ENCODE measurements at places on chromosomes 11 and 22. TPM values are rescaled to one million over a fixed set of nuclear protein-coding genes. Genes with fewer than 3 reads are reported as not detected.

- H3K36me3 ChIP-seq = no peaks in the 10 kb centered on the region
- no peaks in the 10 kb centered on the region for H3K27me3 ChIP-seq
- no peaks in the 10 kb centered on the region for H3K4me1 ChIP-seq
- DNase-seq = no peak
- no peak overlapping the region for H3K27ac ChIP-seq
Measured at GRCh38 chr11:81004576-81004975, 1563.7 kb upstream of the TENM4 start.

DNA sequence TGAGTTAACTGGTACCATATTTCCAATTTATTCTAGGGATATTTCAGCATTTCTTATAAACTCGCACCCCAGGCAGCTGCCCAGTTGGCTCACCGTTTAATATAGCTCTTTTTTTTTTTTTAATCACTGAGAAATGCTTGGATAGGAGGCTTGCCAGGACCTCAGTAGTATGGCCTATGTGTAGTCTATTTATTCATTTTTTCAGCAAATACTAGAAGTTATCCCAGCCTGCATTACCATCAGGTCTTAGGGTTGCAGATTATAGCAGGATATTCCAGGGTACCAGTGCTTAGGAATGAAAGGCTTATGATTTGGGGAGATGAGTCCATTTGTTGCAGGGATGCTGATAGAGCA lies 26.6 kb downstream of the PARVA start:
- H3K4me3 ChIP-seq = no peak overlapping the region
- H3K36me3 ChIP-seq = no peaks in the 10 kb centered on the region
- no peaks in the 10 kb centered on the region for H3K4me1 ChIP-seq
- H3K27me3 ChIP-seq = no peaks in the 10 kb centered on the region

KIRREL3 gene
- total RNA-seq = not detected

- H3K4me3 ChIP-seq = no peak overlapping the region
- no peak for DNase-seq
- no peaks in the 10 kb centered on the region for H3K4me1 ChIP-seq
- H3K27me3 ChIP-seq = no peaks in the 10 kb centered on the region
- no peaks in the 10 kb centered on the region for H3K36me3 ChIP-seq
Measured at GRCh38 chr11:87187076-87187475, 149.3 kb downstream of the TMEM135 start.

CYB5R2 gene
- 5.2 TPM for total RNA-seq

- H3K27ac ChIP-seq = no peak overlapping the region
- H3K4me1 ChIP-seq = peaks cover 10% of the 10 kb centered on the region
- no peak for DNase-seq
Measured at GRCh38 chr11:69401715-69402114, 79.7 kb upstream of the LINC01488 start.

GRCh38 chr11:236774-237767 lies at the start of gene PSMD13:
Gene PSMD13 (plus strand): TSS chr11:236976. CDS start chr11:237050, 74 bp downstream.
- H3K36me3 ChIP-seq = peaks cover 30% of the 10 kb centered on the region
- no peaks in the 10 kb centered on the region for H3K27me3 ChIP-seq
- DNase-seq = peak; percentile 91
- H3K4me3 ChIP-seq = peak within 1 kb of the TSS; percentile 96

DNA sequence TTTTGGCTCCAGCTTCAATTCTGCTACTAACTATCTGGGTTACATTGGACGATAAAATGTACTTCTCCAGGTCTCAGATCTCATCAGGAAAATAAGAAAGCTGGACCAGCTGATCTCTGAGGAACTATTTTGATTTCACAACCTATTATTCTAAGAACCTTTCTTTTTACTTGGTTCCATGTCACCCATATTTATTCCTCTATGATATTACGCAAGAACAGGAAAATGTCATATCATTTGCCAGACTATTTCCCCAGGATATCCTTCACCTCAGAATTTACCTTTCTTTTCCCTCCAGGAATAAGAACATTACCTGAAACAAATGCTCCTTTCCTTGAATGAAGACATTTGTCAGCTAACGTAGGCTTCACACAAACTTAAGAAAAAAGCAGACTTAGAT lies 387.5 kb upstream of the RAG2 start:
- no peaks in the 10 kb centered on the region for H3K4me1 ChIP-seq
- H3K27me3 ChIP-seq = no peaks in the 10 kb centered on the region
- H3K27ac ChIP-seq = no peak overlapping the region
- H3K36me3 ChIP-seq = no peaks in the 10 kb centered on the region
- DNase-seq = no peak

DNA sequence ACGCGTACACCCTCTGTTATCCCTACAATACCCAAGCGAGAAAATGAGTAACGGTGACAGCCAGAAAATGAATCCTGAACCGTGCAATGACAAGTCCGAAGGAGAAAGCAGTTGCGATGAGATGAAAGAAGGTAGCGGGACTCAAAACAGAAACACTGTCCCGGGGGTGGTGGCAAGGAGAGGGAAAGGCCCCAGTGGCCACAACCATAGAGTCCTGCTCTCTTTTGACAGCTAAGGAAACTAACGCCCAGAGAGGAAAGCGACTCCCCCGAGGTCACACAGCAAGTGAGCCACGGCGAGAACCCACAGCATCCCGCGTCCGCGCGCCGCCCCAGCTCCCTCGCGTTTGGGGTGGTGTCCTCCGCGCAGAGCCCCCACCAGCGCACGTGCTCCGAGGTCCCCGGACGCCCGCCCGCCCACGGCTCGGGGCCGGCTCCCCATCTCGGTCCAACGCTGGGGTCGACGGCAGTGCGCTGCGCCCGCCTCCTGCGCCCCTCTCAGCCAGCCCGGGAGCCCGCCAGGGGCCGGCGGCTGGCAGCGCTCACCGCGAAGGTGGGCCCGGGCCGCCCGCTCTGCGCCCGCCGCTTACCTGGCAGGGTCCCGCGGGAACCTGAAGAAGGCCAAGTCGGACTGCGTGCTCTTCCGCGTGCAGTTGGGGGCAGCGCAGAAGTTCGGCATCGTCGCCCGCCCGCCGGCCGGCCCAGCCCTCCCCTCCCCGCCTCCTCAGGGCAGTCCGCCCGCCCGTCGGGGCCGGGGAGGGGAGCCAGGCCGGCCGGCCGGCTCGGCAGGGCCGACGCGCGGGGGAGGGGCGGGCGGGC lies 564 bp downstream of the THAP12 start:
- H3K4me3 ChIP-seq = peak overlapping the region; percentile 43
- H3K27ac ChIP-seq = peak overlapping the region; percentile 82
- no peaks in the 10 kb centered on the region for H3K27me3 ChIP-seq
- DNase-seq = peak; percentile 80

- H3K4me3 ChIP-seq = no peak overlapping the region
- H3K4me1 ChIP-seq = no peaks in the 10 kb centered on the region
- H3K27me3 ChIP-seq = no peaks in the 10 kb centered on the region
Measured at GRCh38 chr22:27474711-27475547, 326.6 kb downstream of the MN1 start.
